CD8-positive, alpha-beta memory T cell (primary cell): ENCODE measurements at places on chromosomes 1 and 21.

GRCh38 chr1:234114648-234115307 is 210.3 kb downstream of the SLC35F3 start:
- DNase-seq = no peak

GRCh38 chr21:27250366-27250765 is 283.5 kb upstream of the ADAMTS5 start:
- DNase-seq = no peak

GRCh38 chr1:25519624-25520023 is 23.8 kb upstream of the LDLRAP1 start:
- DNase-seq = peak; percentile 33

DNA sequence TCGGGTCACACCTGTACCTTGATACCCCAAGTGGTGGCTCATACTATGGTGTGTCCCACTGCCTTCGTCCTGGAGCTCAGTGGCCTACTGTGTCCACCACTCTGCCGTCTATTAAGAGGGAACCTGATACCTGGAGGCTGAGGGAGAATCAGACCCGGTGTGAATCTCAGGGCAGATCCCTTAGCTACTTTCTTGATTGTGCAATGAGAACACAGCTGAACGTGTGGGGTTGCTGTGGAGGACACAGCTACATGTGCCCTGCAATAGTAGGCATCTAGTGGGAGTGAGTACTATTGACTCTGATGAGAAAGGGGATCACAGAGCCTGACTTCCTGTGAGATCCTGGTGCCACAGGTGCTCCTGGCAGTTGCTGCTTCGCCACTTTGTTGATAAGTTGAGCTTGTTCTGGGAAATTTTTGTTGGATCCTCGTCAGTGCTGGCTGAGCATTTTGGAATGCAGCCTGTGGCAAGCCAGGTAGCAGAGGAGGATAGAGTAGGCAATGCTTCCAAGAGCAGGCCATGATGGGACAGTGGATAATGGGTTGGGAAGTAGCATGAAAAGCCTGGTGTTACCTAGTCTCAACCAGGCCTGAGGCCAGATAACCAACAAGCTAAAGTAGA is 28.2 kb upstream of the MPZL1 start:
- DNase-seq = no peak

GRCh38 chr1:41914516-41914915 is 4.2 kb downstream of the HIVEP3 start:
- peak; percentile 43 for DNase-seq

DNA sequence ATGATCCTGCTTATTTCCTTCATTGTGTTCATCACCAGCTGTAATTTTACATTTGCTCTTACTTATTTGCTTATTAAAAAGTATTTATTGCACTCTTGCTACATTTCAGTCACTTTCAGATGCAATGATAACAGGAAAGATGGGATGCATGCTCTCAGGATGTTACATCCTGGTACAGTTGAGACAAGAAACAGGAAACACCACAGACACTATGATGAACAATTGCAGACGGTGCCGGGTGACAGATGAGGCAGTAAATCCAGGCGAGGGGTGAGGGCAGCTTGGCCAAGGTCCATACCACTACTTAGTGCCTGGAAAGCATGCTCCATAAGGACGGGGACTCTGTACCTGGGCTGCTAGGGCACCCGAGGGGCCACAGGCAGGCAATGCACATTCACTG is 156.6 kb upstream of the RAB4A start:
- no peak for DNase-seq

DNA sequence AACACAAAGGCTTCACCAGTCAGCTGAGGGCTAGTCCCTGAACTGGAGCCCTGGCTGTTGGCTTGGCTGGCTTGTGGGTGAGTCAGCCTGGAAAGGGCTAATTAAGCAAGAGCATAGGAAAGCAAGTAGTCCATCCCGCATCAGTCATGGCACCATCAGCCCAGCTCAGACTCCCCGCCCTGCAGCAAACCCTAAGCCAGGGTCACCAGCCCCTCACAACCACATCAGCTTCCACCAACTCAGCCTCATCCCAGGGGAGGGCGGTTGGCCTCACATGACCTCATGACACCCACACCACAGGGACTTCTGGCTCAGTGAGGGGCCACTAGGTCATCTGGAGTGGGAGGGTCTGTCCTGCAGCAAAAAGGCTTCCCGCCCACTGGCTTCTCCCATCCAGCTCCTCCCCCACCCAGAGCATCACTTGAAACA is 7.0 kb upstream of the SPATC1L start:
- no peak for DNase-seq

- DNase-seq = no peak
These were observed 135.3 kb upstream of the PRMT6 start for GRCh38 chr1:106921186-106921585.

DNA sequence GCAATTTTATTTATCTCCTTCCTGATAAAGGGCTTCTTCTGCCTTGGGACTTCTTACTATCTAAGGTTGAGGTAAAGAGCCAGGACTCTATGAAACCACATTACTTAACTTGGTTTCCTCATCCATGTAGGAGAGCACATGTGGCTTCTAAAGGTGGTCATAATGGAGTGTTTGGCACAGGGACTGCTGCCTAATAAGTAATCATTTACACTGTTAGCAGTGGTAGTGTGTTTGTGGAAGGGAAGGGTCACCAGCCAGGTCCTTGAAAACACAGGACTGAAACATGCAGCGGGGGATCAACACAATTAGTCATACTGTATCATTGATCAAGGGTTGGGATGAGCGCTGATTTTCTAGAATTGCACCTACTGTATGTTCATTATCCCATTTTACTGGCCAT is 59.6 kb downstream of the UCK2 start:
- no peak for DNase-seq
